ENCODE measurements at places on chromosomes 2 and 18.

DNA sequence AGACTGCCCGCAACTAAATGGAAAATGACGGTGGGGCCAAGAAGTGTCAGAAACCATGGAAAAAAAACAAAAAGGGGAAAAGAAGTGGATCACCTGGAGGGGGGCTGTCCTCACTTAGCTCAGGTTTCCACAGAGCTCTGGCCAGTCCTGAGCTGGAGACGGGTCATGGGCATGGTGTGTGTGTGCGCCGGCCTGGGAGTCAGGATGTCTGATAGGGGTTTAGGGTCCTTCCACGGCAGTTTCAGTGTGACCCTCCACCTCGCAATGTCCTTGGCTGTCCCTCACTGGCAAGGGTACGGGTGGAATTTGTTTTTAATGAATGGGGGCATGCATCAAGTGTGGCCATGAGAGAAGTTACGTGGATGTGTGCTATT is 133.2 kb upstream of the MEIS1 start:
- ATAC-seq = no peak

- ATAC-seq = no peak
Observed at GRCh38 chr2:238899386-238899785, 51.5 kb downstream of the TWIST2 start.

DNA sequence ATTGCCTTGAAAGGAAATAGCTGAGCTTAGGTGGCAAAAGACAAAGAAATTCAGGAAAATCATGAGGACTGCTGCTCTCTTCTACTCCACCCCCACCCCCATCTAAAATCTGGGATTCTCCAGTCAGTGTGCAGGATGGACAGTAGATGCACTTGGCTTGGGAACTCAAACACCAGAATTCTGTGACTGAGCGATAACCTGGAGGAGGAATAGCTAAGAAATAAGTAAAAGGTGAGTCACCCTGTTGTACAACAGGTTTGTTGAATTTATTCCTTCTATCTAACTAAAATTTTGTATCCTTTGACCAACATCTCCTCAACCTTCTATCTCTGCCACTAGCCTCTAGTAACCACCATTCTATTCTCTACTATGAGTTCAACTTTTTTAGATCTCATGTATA is 1029.9 kb upstream of the ACVR2A start:
- ATAC-seq = no peak

DNA sequence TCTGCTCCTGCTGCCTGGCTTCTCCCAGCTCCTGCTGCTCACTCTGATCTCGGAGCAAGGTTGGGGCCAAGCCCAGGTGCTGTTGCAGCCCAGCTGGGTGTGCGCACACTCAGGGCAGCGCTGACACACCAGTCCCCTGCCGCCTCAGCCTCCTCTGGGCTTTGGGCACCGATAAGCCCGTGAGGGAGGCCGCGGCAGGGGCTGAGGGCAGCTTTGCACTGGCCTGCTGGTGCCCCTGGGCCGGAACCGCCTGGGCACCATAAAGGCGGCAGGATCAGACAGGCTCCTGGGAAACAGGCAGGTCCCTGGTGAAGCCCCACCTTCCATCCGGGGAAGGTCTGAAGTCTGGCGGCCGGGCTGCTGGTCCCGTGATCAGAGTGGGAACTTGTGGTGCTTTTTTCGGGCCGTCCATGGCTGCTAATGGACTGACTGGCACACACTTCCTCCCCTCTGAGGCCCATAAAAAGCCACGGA is 14.1 kb upstream of the EML6 start:
- peak; percentile 45 for ATAC-seq

DNA sequence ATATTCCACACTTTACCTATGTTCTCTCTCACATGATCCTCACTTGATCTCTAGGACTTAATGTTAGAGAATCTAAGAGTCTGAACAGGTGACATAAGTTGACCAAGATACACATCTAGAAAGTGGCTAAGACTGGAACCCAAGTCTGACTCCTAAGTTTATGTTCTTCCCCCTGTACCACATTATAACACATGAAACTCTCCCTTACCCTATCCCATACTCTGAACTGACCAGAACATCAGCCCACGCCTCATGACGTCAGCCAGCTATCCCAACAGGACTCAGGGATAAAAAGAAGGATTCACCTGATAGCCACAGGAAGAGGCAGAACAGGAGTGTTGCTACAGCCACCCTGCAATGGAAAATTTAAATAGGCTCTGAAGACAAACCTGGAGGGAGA is 392.2 kb downstream of the ZEB2 start:
- ATAC-seq = no peak

DNA sequence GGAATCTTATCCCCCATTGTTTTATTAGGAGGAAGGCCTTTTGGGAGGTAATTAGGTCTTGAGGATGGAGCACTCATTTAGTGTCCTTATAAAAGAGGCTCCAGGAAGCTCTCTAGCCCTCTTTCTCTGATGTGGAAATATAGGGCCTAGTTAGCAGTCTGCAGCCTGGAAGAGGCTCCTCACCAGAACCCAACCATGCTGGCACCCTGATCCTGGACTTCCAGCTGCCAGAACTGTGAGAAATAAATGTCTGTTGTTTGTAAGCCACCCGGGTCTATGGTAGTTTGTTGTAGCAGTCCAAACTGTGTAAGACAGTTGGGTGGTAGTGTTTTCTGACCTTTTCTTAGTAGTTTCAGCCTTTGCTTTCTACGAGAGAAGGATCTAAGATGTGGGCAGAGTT is 100.7 kb downstream of the KIAA1328 start:
- no peak for ATAC-seq

- ATAC-seq = peak; percentile 73
Observed at GRCh38 chr2:177501186-177501585, 108.6 kb downstream of the AGPS start.

- no peak for ATAC-seq
Observed at GRCh38 chr2:24490181-24490689, 819 bp upstream of the NCOA1 start.

DNA sequence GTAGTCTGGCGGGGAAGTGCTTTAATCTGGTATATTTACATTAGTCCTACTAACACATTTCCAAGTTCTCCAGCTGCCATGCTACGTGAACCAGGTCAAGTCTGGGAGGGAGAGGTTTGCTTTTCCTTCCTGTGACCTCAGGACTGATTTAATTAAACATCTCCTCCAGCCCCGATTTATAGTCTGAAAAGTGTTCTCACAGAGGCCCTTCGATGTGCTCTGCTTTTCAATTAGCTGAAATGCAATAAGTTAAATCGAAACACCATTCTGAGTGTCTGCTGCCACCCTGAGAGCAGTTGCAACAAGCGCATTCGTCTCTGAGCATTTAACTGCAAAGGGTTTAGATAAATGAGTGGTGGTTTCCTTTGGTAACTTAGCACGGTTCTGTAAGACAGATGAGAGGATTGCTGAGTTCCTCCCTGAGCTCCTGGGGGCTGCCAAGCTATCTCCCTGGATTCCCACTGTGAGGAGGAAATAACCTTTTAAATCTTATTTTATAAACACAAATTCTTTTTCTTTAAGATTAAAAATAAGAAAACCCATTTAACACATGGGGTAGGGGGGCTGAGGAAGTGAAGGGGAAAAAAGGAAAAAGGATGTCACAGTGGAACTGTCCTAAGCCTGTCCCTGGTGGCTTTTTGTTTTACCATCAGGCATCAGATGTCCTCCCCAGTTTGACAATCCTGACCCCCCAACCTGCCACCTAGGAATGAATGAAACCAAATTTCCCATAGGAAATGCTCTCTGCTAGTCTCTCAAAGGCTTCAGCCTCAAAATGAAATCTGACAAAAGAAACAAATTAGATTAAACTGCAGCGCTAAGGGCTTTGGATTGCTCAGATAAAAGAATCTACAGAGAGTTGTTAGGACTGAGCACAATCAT is 56.5 kb upstream of the CREB1 start:
- peak; percentile 58 for ATAC-seq

DNA sequence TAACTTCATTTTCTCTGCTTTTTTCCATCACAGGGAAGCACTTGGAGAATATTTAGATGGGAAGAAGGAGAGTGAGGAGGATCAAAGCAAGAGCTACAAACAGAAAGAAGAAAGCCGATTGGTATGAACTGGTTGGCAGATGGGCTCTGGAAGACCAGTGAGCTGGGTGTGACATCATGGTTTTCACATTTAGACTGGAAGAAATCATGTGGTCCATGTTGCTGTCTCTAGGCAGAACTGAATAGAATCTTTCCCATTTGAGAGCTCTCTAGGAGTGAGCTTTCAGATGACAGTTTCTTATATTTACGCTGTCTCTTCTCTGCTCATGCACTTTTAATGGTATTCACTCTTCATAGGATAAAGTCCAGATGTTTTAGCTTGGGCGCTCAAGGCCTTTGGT is 12.6 kb downstream of the DRC1 start:
- no peak for ATAC-seq
